Naive thymus-derived CD4-positive, alpha-beta T cell (primary cell): ENCODE measurements at places on chromosomes 16 and 17. TPM values are rescaled to one million over a fixed set of nuclear protein-coding genes. Genes with fewer than 3 reads are reported as not detected.

- no peak for DNase-seq
Observed at GRCh38 chr16:85750827-85751697, at the start of gene C16orf74. Gene C16orf74, minus strand, starts transcription at chr16:85751096. Its CDS starts 15,879 bp downstream, at chr16:85735217.

MYCBPAP gene
- 8.9 TPM for total RNA-seq

SLC12A3 gene
- 0.49 TPM for total RNA-seq

MARCHF10 gene
- total RNA-seq = 0.29 TPM

DNA sequence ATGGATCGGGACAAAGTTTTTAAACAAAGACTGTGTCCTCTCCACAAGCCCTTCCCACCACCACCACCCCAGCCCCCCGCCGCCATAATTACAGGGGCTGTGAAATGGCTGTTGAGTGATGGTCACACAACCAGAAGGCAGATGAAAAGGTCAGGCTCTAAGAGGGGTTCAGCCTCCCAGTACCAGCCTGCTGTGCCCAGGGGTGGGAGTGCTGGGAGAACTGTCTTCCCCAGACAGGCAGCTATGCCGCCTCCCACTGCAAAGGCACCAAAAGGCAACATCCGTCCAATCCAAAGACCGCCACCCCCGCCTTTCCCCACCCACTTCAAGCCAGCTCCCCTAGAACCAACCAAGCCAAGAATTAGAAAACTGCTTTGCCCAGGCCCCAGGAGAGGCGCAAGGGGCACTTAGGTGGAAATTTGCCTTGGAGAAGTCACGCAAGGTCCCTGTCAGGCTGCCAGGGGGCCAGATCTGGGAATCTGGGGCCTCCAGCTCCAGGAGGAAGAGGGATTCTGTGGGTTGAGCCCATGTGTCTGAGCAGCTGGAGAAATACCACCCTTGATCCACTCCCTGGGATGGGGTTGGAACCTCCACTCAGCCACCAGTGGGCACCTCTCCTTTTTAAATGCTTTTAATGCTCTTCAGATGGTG lies 14.4 kb downstream of the CARHSP1 start:
- no peak for DNase-seq

DNA sequence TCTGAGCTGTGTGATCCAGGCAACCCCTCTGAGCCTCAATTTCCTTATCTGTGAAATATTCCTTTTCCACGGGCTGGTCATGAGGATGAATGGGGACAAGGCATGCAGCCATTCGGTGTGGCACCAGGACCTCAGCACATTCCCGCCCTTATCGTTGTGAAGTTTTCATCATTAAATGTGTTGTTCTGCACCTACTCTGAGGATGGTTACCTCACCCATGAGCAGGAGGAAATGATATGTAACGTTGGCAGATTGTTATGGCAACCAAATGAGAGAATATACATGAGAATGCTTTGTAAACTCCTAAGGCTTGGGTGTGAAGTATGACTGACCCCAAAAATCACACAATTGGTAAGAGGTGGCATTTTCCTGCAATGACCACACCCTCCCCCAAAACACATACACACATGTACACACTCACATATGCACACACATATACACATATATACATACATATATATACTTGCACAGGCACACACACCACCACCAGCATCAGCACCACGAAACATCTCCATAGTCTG lies 39.5 kb downstream of the SMARCE1 start:
- DNase-seq = peak; percentile 70

- no peak for DNase-seq
Observed at GRCh38 chr16:51407921-51408320, 256.9 kb upstream of the SALL1 start.

ARL16 gene
- total RNA-seq = 26.2 TPM

DNA sequence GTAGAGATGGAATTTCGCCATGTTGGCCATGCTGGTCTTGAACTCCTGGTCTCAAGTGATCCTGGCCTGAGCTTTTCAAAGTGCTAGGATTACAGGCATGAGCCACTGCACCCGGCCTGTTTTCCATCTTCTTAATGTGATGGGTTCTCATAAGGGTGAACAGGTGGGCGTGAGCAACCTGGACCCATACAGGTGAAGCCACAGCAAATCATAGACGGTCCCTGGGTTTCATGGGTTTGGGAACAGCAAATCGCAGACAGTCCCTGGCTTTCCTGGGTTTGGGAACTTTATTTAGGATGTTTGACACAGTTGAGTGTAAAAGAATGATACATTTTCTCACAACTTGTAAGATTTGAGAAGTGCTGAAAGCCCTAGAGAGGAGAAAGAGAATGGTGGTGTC lies 12.9 kb upstream of the MEIOB start:
- DNase-seq = no peak

DNA sequence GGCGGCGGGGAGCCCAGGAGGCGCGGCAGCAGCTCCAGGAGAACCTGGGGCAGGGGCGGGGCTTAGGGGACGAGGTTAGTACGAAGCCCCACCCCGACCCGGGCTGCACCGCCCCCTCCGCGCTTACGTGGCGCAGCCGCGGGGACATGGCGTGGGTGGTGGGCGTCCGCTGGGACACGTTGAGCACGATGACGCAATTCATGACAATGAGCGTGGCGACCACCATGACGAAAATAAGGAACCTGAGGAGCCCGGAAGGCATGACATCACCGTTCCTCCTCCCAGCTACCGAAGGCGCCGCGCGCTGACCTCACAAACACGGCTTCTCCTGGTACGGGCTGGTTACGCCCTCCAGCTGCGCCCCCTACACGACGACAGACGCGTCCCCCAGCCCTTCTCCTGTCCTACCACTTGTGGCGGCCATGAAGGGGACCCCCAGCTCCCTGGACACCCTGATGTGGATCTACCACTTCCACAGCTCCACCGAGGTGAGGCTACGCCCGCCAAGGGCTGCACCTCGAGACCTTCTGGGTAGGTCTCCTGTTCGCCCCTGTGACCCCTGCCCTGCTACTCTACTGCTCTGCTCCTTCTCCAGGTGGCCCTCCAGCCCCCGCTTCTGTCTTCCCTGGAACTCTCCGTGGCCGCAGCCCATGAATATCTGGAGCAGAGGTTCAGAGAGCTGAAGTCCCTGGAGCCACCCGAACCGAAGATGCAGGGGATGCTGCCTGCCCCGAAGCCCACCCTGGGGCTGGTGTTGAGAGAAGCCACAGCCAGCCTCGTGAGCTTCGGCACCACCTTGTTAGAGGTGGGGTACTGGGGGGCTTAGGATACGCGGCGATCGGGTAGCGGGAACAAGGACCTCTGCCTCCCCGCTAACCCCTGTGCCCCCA lies at the start of gene C17orf107:
TSS of gene C17orf107 (plus strand) at position 196 of the 890 bp plus-strand sequence. CDS start at position 423, 227 bp downstream.
- peak; percentile 93 for DNase-seq

MYH8 gene
- total RNA-seq = not detected

DNA sequence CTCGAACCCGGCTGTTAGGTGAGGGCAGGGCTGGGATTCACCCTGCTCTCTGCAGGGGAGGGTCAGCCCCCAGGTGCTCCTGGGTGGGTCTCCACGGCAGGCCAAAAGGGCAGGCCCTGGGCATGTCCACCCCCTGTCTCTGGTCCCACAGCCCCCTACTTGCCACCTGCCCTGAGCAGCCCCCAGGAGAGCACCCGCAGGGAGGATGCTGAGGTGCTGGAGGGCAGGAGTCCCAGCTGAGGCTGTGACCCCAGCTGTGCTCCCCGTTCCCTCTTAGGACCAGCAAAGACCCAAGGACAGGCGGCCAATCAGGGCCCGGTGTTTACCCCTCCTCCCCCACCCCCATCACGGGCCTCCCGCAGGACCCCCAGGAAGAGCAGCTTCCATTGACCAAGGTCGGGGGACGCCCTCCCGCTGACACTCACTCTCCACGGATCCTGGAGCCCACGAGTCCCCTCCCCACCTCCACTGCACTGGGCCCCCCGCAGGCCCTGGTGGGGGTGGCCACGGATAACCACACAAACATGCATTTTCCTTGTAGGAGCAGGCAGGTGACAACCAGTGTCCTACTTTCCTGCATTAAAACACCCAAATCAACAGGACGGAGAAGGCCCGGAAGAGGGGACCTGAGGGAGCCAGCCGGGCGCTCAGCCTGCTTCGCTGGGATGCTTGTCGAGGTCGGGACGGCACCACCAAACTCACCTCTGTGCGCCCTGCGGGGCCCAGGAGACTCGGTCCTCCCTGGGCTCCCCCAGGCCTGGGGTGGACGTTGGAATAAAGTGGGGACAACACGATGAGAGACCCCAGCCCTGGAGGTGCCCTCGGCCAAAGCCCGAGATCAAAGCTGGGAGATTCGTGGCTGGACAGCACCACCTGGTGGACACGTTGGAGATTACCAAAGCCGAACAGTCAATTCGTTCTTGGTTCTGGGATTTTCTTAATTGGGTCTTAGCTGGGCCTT lies 22.5 kb upstream of the ENPP7 start:
- peak; percentile 60 for DNase-seq

RUNDC3A gene
- not detected for total RNA-seq

DNA sequence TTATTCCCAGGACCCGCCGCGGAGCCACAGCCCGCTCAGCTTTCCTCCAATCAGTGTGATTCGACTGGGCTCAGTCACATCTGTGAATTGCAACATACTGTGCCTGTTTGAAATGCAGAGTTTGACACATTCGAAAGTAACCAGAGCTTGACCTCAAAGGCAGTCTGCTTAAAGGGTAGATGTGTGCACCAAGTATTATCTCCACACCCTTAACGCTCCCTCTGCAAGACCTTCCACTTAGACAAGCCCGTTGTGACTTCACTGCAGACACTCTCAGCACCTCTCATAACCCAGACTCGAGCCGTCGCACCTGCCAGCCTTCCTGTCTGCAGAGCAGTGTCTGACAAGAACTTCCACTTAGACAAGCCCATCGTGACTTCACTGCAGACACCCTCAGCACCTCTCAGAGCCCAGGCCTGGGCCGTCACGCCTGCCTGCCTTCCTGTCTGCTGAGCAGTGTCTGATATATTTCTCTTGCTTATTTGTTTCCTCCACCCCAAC lies 3.7 kb downstream of the KLHDC4 start:
- no peak for DNase-seq

SPEM2 gene
- not detected for total RNA-seq

- no peak for DNase-seq
Observed at GRCh38 chr17:13480877-13481276, 120.9 kb downstream of the HS3ST3A1 start.

TCAP gene
- 10.5 TPM for total RNA-seq

- no peak for DNase-seq
Observed at GRCh38 chr17:79936641-79937381, 97.6 kb upstream of the CBX4 start.

DNA sequence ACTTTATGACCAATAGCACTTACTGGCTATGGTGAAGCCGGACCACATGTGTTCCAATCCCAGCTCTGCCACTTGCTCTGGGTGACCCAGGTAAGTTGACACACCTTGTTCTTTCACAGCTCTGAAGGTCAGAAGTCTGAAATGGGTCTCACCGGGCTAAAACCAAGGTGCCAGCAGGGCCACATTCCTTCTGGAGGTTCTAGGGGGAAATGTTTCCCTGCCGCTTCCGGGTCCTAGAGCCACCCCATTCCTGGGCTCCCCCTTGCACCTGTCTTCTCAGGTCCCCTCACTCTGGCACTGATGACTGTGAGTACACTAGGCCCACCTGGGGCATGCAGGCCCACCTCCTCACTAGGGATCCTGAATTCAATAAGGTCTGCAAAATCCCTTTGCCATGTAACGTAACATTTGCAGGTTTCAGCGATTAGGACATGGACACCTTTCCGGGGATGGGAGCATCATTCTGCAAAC lies 11.4 kb downstream of the USP7 start:
- DNase-seq = no peak

TMEM235 gene
- not detected for total RNA-seq

BAIAP3 gene
- 0.89 TPM for total RNA-seq

DNA sequence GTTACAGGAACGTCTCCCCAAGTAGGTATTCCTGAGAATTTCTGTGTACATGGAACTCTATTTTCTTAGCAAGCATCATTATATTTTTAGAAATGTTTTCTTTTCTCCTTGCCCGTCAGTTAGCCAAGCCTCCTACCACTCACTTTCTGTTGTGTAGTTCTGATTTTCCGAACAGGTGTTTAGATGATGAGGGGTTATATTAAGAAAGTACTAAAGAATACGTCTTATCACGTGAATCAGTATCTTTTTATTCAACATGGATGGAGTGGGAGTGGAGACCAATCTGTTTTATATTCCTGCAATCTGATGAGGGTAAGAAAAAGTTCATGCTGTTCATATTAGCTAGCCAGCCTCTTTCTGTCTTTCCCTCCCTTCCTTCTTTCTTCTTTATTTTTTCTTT lies 29.4 kb downstream of the MSI2 start:
- no peak for DNase-seq

PDF gene
- 11.8 TPM for total RNA-seq

DNA sequence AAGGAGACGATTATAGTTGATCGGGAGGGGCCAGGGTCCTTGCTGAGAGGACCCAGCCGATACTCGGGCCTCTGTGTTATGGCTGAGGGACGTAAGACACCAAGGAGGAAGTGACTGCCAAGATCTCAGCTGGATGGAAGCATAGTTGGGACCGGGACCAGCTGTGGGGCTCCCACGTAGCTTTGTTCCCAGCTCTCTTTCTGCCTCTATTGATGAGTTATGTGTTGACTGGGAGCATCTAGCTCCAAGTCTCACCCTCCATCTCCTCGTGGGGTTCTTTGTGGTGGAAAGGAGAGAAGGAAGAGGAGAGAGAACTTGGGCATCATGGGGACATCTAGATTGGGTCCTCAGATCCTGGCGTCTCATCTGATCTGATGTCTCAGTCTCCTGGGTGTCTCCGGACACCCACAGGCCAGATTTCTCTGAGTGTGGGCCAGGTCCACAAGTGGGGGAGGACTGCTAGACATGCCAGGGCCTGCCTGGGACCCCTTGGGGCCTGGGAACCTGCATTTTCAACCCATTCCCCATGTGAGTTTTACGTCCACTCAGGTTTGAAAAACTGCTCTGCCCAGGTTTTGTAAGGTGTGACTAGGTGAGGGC lies 1.0 kb downstream of the MGRN1 start:
- no peak for DNase-seq

ASGR1 gene
- not detected for total RNA-seq

DNA sequence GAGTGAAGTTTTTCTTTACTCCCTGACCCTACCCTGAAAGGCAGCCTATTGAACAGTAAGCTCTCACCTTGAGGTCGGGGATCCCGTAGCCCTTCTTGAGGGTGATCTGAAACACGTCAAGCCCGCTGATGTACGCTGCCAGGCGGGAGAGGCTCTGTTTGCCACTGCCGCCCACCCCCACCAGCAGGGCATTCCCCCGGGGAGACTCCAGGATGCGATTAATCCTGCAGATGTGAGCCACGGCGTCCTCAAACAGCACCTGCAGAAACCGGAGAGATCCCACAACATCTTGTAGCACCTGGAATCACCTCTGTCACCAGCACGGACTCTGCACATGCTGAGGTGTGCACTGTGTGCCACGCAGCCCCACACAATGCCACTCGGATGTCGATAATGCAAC lies 96.8 kb downstream of the PGS1 start:
- DNase-seq = no peak

ST6GALNAC2 gene
- total RNA-seq = 0.58 TPM

APOH gene
- total RNA-seq = not detected

DNA sequence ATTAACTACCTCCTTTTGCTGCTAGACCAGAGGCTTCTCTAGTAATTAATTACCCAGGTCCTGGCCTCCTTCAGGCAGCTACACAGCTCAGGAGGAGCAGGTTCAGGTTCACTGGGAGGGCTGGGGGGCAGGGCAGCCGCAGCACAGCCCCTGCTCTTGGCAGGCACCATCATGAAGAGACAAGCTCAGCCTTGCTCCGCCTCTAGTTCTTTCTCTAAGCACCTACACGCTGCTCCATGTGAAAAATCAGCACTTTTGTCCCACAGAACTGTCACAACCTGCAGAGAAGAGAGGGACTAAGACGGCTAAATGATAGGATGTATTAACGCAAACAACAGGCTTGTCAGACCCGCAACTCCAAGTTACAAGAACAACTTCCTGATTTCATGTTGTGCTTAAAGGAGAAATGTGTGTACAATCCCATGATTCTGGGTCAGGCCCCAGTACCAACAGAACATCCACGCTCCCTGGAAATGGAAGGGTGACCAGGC lies 53.4 kb downstream of the GRB2 start:
- DNase-seq = no peak

GRCh38 chr17:80025796-80026195 lies 9.9 kb downstream of the TBC1D16 start:
- no peak for DNase-seq
